Fibroblast of mammary gland (primary cell): ENCODE measurements at places on chromosomes 2 and 18.

- peak; percentile 39 for DNase-seq
Measured at GRCh38 chr2:207768168-207768865, 1.4 kb downstream of the FZD5 start.

GRCh38 chr2:117679952-117680351, 134.5 kb upstream of the DDX18 start:
- no peak for DNase-seq

DNA sequence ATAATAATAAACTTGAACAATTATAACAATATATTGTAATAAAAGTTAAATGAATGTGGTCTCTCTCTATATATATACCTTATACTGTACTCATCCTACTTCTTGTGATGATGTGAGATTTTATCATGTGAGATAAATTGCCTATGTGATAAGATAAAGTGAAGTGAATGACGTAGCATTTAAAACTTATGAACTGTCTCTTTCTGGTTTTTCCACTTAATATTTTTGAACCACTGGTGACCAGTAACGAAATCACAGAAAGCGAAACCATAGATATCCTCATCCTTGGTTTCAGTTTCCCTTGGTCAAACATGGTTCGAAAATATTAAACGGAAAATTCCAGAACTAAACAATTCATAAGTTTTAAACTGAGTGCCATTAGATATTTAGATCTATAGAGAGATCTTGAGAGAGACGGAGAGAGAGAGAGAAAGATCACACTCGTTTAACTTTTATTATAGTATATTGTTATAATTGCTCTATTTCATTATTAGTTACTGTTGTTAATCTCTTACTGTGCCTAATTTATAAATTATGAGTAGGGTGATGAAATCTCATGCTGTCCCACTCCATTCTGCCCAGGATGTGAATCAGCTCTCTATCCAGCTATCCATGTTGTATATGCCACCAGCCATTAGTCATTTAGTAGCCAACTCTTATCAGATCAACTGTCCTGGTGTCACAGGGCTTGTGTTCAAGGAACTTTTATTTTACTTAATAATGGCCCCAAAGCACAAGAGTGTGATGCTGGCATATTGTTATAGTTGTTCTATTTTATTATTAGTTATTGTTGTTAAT, 156.8 kb downstream of the THADA start:
- peak; percentile 42 for DNase-seq

DNA sequence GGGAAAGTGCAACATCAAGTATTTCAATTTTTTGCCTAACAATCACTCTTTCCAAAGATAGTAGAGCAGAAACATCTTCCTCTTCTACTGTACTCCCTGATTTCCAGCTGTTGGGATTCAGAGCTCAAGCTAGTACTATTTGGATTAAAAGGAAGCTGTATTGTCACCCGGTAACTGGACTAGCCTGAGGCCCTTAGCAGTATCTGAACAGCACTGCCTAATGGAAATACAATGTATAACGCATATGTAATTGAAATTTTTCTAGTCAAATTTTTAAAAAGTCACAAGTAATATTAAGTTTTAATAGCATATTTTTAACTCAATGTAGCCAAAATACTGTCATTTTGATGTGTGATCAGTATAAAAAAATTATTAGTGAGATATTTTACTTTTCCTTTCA, 86.2 kb downstream of the COX7A2L start:
- no peak for DNase-seq

GRCh38 chr2:53018825-53019425, 748.7 kb upstream of the CHAC2 start:
- peak; percentile 20 for DNase-seq
